DMS53 (cell line): ENCODE measurements at places on chromosomes 5 and 9.

- DNase-seq: peak; percentile 31
Measured at GRCh38 chr9:71740199-71740598, 28.1 kb downstream of the CEMIP2 start.

DNA sequence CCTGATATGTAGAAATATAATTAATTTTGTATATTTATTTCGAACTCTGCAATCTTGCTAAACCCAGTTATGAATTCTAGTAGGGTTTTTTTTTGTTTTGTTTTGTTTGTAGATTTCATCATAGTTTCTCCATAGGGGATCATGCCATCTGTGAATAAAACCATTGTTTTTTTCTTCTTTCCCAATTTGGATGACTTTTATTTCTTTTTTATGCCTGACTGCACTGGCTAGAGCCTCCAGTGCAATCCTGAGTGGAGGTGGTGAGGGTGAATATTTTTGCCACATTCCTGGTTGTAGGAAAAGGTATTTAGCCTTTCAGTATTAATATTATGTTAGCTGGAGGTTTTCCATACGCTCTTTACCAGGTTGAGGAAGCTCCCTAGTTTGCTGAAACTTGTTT is 70.0 kb upstream of the GFPT2 start:
- no peak for DNase-seq

- DNase-seq: peak; percentile 41
Measured at GRCh38 chr5:15463231-15463980, 36.6 kb upstream of the FBXL7 start.

GRCh38 chr9:137970098-137970497 is 92.5 kb downstream of the CACNA1B start:
- no peak for DNase-seq

DNA sequence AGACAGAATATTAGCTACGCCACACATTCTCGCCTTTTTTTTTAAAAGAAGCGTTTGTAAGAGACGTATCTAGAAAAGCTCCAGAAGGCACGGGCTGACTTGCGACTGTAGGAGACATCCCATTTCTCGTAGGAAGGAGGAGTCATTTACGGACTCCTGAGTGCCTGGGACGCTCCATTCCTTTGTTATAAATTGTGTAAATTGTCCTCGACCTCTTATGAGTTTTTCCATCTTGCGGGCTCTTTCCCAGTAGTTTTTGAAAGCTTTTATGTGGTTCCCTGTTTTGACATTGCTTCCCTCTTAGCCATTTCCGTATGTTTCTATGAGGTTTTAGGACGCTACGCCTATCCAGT is 1.0 kb downstream of the RABL6 start:
- peak; percentile 65 for DNase-seq

GRCh38 chr5:176632745-176633144 is 2.3 kb downstream of the EIF4E1B start:
- peak; percentile 88 for DNase-seq

- no peak for DNase-seq
Measured at GRCh38 chr9:134658378-134658955, 16.9 kb downstream of the COL5A1 start.

DNA sequence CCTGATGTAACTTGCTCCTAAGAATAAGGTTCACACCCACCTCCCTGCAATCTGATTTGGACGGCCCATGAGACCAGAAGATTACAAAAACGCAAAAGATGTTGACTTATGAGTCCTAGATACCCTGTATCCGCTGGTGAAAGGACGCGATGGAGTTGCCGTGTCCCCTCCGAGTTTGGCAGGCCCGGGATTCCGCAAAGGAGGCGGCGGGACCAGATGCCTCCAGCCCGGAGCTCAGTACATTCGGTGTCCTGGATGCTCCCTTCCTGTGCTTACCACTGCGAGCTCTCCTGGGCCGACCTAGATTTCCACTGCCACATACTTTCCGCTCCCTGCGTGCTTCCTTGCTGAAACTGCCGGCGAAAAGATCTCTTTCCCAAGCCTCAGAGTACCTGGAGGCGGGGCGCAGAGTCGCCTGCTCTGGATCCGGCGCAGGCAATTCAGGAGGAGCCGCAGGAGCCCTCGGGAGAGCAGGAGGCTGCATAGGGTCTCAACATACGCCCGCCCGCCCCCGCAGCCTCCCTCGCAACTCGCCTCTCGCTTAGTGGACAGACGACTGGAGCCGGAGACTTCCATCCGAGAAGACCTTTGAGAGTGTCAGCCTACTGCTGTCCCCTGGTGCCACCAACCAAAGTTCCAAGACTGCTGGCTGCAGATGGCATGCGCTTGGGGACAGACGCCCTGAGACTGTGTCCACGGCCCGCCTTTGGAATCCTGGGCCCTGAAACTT is 39.8 kb downstream of the ANXA2R start:
- DNase-seq: peak; percentile 50

DNA sequence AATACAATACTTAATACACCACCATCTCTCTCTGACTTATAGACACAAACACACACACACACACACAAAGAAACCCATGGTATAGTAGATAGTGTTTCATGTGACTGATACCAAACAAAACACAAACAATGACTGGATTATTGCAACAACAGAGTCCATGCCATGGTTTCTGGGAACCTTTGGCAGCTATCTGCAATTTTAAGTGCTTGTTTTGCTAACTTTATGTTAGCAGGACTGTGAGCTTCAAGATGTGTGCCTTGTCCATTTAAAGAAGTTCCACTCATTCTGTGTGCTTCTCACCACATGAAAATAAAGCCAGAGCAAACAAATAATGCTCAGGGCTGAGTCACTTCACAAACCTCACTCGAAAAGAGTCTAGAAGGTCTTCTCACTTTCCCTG is 15.1 kb upstream of the LURAP1L start:
- DNase-seq: peak; percentile 83
